Upper lobe of right lung (tissue), 1 donor: ENCODE measurements at places on chromosomes 2 and 18.

- no peaks in the 10 kb centered on the region for H3K27me3 ChIP-seq
- no peaks in the 10 kb centered on the region for H3K36me3 ChIP-seq
- H3K4me3 ChIP-seq: no peak overlapping the region
- DNase-seq: no peak
- no peaks in the 10 kb centered on the region for H3K4me1 ChIP-seq
Measured at GRCh38 chr18:4831791-4832375, 365.2 kb downstream of the AKAIN1 start.

DNA sequence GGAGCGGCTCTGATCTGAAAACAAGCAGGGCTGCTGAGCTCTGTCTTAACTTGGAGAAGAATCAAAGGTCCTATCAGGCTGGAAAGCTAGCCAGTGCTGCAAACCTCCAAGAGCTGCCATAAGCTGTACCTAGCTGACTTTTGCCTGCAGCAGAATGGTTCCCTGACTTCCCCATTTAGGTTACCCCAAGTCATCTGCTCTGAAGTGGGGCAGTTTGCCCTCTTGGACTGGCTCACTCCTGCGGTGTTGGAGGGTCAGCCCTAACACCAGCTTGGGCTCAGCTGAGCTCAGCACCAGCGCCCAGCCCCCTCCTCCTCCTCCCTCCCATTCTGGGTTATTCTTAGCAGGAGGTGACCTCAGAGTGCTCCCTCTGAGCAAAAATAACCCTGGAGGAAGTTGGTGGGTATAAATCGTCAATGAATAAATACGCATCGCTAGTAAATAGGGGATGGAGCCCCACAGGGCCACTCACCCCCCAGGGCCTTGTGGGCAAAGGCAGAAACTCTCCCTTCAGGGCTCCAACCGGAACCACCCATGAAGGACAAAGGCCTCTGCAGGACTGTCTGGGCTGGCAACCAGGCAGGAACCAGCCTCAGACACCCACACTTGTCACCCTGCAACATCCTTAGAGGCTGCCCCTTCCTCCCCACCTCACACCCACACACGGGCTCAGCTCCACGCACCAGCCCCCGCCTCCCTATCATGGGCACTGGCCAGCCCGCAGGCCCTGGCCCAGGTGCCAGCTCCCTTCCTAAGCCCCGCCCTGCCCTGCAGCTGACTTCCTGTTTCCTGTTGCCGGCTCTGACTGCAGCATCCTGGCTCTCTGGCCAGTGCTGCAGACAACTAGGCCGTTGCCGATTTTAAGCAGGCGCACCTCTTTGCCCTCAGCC lies 46.9 kb downstream of the DNMT3A start:
- H3K4me3 ChIP-seq: peak overlapping the region; percentile 14
- H3K4me1 ChIP-seq: peaks cover 37% of the 10 kb centered on the region
- peak; percentile 89 for DNase-seq
- peak overlapping the region; percentile 84 for H3K27ac ChIP-seq
- H3K36me3 ChIP-seq: peaks cover 11% of the 10 kb centered on the region
- no peaks in the 10 kb centered on the region for H3K27me3 ChIP-seq

DNA sequence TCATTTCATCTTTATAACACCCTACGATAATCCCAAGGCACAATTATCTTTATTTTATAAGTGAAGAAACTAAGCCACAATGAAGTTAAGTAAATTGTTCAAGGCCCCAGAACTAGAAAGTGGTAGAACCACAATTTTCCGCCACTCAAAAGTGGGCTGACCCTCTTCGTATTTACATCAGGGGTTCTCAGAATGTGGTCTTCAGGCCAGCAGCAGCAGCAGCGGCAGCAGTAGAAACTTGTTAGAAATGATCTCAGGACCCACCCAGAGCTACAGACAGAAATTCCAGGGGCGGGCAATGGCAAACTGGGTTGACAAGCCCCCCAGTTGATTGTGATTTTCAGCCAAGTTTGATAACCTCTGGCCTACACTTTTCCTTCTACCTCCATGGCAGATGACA lies 62.8 kb downstream of the LBH start:
- no peak overlapping the region for H3K4me3 ChIP-seq
- H3K36me3 ChIP-seq: no peaks in the 10 kb centered on the region
- no peak overlapping the region for H3K27ac ChIP-seq
- peaks cover 5% of the 10 kb centered on the region for H3K4me1 ChIP-seq
- no peaks in the 10 kb centered on the region for H3K27me3 ChIP-seq
- no peak for DNase-seq

DNA sequence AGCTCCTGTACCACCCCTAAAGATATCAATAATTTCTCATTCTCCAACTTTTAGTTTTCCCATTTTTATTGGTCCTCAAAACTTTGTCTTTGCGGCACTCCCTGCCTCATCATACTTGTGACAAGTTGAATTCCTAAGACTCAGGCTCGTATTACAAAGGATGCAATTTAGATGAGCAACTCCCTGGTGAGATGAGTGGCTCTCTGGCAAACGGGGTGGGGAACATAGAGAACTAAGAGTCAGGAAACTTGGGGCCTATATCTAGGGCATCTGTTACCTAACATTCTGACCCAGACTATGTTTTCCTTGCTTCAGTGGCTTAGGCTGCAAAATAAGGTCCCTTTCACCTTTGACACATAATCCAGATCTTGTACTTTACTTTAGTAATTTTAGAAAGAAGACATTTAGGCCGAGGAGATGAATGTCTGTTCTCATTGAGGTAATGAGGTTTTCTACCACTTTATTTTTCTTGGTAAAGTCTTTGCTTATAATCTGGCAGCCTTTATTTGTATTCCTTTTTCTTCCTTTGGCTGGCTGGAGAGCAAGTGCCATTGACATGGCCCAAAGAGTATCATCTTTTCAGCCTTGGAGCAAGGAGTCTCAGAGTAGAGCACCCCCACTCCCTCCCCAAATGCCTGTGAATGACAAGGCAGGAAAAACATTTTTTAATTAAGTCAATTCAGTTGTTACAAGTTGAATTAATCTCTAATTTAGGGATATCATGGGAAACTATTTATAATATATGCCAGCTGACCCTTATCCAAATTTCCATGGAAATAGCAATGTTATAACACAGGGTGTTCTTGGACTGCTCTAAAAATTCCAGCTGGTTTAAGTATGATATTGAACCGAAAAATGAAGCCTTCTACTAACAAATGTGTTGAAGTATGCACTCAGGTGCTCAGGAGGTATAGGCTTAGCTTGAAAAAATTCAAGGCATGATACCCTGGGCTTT lies 15.2 kb downstream of the TSPYL6 start:
- no peak for DNase-seq
- no peaks in the 10 kb centered on the region for H3K36me3 ChIP-seq
- H3K4me1 ChIP-seq: peaks cover 7% of the 10 kb centered on the region

DNA sequence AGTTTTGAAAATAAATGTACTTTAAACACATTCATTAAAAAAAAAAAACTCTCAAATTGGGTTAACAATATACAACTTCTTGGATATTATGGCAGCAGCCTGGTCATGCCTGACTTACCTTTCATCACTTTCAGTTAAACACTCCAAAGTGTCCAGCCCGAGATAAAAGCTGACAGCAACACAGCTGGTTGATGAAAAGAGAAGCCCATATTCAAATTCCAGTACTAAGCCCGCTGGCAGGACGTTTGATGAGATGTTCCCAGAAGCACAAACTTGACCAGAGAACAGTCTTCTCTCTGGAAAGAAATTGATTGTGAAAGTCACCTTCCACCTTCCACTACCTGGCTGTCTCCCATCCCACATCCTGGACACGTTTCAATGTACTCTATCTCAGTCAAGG lies 586.3 kb downstream of the TDRD15 start:
- no peaks in the 10 kb centered on the region for H3K4me1 ChIP-seq
- no peaks in the 10 kb centered on the region for H3K27me3 ChIP-seq
- no peak overlapping the region for H3K27ac ChIP-seq
- H3K4me3 ChIP-seq: no peak overlapping the region

- no peaks in the 10 kb centered on the region for H3K36me3 ChIP-seq
- no peak for DNase-seq
- H3K27me3 ChIP-seq: no peaks in the 10 kb centered on the region
- H3K4me3 ChIP-seq: no peak overlapping the region
- H3K27ac ChIP-seq: no peak overlapping the region
Measured at GRCh38 chr2:188303363-188304031, 11.8 kb downstream of the GULP1 start.

GRCh38 chr2:239942871-239943311 lies 82.3 kb downstream of the NDUFA10 start:
- H3K27me3 ChIP-seq: no peaks in the 10 kb centered on the region
- peak; percentile 39 for DNase-seq
- H3K27ac ChIP-seq: no peak overlapping the region
- H3K4me3 ChIP-seq: no peak overlapping the region
- no peaks in the 10 kb centered on the region for H3K4me1 ChIP-seq
- H3K36me3 ChIP-seq: no peaks in the 10 kb centered on the region
